ENCODE measurements at places on chromosomes 7 and 10. TPM values are rescaled to one million over a fixed set of nuclear protein-coding genes. Genes with fewer than 3 reads are reported as not detected.

The AOC1 gene
- total RNA-seq = 0.32 TPM

The PON1 gene
- total RNA-seq = 1.0 TPM

The SLC16A12 gene
- 0.21 TPM for total RNA-seq

The NSUN6 gene
- total RNA-seq = 3.5 TPM

The OR6B1 gene
- total RNA-seq = not detected

The AMPH gene
- total RNA-seq = 0.10 TPM

The CC2D2B gene
- not detected for total RNA-seq

The HOXA13 gene
- total RNA-seq = 1.7 TPM

The CYP26C1 gene
- total RNA-seq = not detected

The SORCS3 gene
- total RNA-seq = not detected

The ATP5MK gene
- 499 TPM for total RNA-seq

The CYP2W1 gene
- not detected for total RNA-seq

The DPYSL4 gene
- total RNA-seq = 18.9 TPM

The ITIH2 gene
- 0.31 TPM for total RNA-seq

The GPR158 gene
- total RNA-seq = 0.06 TPM

The TMEM243 gene
- total RNA-seq = 27.9 TPM

The HK1 gene
- 40.8 TPM for total RNA-seq

The MRLN gene
- not detected for total RNA-seq

The PPP1R3C gene
- total RNA-seq = 28.1 TPM

The MINDY4 gene
- 2.8 TPM for total RNA-seq

The CHCHD1 gene
- total RNA-seq = 69.1 TPM

The CRYGN gene
- not detected for total RNA-seq

The NKX2-3 gene
- 0.08 TPM for total RNA-seq

The GNB2 gene
- 260 TPM for total RNA-seq

The NEBL gene
- total RNA-seq = 7.1 TPM

The SYT15B gene
- 2.1 TPM for total RNA-seq

The ATOH7 gene
- total RNA-seq = 0.15 TPM

The PRKG1 gene
- total RNA-seq = not detected

The OR2A5 gene
- total RNA-seq = not detected

The CALML5 gene
- not detected for total RNA-seq

The ITGB8 gene
- total RNA-seq = 1.4 TPM

The CYP3A7 gene
- 0.06 TPM for total RNA-seq

The TAS2R3 gene
- not detected for total RNA-seq

The ZPBP gene
- not detected for total RNA-seq
